ENCODE measurements at places on chromosomes 7 and 10.

GRCh38 chr7:52831321-52831720 lies 204.1 kb upstream of the POM121L12 start:
- no peak for DNase-seq

DNA sequence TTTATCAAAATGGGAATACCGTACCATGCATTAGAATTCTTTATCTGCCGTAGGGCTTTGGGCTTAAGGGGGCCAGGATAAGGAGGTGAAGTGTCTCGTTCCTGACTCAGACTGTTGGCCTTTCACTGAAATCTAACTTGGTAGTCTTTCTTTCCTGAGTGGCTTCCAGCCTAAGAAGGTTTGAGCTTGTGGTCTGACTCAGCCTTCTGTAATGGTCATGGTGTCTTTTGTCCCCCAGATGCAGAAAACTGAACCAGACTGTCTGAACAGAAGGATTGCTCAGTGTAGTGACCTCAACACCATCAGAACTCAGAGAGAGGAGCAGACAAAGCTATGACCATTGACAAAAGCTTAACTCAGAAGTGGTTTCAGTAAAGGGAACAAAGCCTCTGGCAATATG lies 39.5 kb downstream of the WNT2 start:
- DNase-seq: no peak

DNA sequence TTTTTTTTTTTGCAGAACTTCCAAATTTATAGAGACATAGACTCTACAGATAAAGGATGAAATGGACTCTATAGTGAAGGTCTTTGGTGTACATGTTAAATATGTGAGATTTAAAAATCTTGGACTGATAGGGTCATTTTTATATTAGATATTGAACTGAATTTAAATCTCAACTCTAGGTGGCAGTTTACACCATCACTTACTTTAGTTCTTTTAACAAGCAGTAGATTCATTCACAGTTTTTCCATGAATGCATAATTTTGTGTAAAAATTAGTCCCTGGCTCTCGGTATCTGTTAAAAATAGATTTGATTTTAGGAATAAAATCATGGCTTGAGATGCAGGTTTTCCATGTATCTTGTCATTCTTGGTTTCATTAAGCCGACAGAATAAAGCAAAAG lies 31.1 kb upstream of the SNX13 start:
- no peak for DNase-seq

DNA sequence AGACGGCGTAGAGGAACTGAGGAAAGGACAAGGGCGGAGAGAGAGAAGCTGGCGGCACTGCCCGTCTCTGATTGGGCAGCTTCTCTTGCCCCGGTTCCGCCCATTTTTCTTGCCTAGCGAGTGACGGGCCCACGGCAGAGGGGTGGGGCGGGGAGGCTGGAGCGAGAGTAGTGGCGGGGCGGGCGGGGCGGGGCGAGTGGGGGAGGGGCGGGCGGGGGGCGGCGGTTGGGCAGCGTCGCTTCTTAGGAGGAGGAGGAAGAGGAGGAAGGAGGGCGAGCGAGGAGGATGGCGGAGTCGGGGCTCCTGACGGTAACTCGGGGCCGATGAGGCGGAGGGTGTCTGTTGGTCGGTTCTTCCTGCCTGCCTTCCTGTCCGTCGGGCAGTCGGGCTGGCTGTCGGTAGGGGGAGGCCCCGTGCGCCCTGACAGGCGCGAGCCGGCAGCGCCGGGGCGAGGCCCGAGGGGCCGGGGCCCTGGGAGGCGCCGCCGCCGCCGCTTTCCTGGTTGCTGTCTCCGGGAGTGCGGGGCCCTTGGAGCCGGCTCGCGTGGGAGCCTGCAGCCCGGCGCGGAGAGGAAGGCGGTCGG lies at the start of gene SHOC2:
Gene SHOC2 (plus strand): TSS at position 256 of the 583 bp plus-strand sequence. CDS start 44,755 bp downstream, outside the sequence.
- DNase-seq: no peak

- DNase-seq: no peak
Measured at GRCh38 chr7:130153211-130153908, 51.8 kb downstream of the TMEM209 start.

- DNase-seq: no peak
Measured at GRCh38 chr7:84714765-84715164, 472.1 kb downstream of the SEMA3D start.

DNA sequence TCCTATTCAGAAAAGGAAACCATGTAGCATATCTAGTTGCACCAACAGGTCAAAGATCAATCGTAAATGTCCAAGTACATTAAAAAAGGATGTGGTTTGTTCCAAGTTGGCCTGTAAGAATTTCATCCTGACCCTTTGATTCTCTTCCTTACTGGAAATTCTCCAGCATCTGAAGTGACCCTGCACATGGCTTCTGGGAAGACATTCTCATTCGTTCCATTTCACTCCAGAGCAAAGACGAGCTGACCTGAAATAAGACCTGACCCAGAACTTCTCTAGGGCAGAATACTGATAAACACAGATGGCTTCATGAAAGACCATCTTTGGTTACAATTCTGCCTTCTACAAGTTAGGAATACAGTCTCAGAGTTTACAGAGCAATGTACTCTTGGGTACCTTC lies 39.8 kb downstream of the ASB4 start:
- no peak for DNase-seq

DNA sequence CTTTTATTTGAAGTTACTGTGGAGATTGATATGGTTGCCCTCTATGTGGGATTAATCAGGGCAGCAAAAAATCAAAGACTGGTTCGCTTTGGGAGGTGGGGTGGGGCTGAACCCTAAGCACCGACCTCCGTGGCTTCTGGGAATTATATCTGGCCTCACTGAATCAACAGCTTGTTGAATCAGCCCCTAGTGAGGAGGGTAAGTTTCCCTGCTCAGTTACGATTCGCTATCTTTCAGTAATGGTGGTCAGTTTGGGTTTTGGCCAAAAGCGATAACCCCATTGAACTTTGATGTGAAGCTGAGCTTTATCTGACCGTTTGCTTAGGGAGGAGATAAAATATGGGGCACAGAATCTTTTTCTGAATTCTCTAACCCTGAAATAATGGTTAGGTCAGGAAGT lies 16.6 kb upstream of the ARPC1A start:
- DNase-seq: no peak

DNA sequence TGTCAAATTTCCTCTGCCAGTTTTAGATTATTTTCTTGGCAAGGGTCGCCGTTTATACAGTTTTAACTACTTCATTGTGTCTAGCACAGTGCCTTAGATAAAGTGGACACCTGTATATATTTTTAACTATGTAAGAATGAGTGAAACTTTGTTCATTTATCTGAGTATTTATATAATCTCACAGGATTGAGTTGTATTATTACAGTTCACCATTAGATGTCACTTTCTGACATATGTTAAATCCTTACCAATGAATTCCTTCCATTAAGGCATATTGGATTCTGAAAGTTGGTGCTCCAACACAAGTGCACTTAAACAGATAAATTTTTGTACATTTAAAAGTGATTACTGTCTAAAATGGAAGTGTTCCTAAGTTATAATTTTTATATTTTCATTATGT lies 43.0 kb downstream of the ZMYND11 start:
- no peak for DNase-seq

- no peak for DNase-seq
Measured at GRCh38 chr10:9957351-9957750, 1060.3 kb upstream of the CELF2 start.

GRCh38 chr7:91551377-91552175 lies 287.3 kb downstream of the FZD1 start:
- no peak for DNase-seq

DNA sequence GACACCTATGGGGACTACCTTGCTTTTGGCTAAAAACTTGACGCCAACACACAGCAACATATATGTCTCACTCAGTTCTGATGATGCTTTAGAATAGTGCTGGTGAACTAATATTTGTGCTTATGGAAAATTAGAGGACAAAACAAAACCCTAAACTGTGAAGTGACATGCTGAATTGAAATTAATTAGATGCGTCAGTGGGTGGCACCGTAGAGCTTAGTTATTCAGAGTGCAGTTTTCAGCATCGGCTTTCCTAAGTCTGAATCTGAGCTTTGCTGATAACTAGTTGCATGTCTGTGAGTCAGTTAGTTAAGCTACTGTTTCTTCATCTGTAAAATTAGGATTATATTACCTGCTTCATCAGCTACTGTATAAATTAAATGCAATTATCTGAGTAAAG lies 245.0 kb upstream of the SORCS1 start:
- DNase-seq: no peak

- DNase-seq: no peak
Measured at GRCh38 chr10:71134732-71135211, 77.6 kb upstream of the UNC5B start.

- no peak for DNase-seq
Measured at GRCh38 chr7:127885843-127886242, 145.4 kb downstream of the LRRC4 start.

DNA sequence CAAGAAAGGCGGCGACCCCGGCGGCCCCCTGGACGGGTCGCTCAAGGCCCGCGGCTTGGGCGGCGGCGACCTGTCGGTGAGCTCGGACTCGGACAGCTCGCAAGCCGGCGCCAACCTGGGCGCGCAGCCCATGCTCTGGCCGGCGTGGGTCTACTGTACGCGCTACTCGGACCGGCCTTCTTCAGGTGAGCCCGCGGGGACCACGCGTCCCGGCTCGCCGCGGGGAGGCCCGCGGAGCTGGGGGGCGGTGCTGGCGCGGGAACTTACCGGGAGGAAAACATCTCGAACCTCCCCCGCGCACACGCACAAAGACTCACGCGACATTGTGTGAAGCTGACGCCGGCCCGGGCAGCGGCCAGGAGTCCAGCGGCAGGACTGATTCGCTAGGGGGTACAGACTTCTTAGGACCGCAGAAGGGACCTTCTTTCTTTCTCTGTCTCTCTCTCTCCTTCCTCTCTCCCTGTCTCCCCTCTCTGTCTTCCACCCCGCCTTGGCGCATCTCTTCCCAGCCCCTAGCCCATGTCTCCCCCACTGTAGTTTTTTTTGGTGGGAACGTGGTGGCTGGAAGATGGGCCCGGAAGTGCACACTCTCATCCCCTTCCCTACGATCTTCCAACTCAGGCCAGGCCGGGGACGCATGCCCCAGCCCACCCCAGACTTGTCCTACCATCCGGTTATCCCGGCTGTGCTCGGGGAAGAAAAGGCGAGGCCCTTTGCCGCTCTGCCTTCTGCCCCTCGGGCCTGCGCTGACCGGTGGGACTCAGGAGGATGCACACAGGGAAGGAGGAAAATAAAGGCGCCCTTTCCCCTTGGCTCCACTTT lies 1.2 kb downstream of the EN2 start:
- DNase-seq: no peak

GRCh38 chr10:4543938-4544533 lies 282.0 kb upstream of the AKR1E2 start:
- no peak for DNase-seq

- no peak for DNase-seq
Measured at GRCh38 chr7:999941-1000935, 17.3 kb downstream of the CYP2W1 start.

DNA sequence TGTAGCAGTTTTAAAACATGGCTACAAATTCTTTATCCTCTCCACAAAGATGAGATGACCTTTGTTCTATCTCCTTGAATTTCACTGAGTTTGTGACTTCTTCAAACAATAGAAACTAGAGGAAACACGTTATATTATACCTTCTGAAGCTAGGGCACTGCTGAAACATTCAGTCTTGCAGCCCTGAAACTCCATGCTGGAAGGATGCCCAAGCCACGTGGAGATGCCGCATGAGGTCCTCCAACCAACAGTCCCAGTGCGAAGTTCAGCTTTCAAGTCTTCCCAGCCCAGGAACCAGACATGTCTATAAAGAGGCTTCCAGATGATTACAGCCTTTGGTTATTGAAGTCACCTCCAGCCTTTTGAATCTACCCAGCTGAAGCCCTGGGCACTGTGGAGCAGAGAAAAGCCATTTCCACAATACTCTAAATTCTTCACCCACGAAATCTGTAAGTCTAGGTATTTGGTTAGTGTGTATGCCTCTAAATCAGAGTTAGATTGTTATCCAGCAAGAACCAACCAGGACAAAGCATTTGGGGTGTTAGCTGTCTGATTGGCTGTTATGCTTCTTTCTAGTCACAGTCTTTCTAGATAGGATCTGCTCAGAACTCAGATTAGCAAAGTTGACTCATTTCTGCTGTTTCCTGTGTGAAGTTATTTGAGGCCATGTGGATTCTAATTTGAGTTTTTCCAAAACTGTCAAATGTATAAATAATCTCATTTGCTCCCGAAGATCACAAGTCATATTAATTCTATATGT lies 186.5 kb upstream of the TMEM72 start:
- no peak for DNase-seq

GRCh38 chr10:35058134-35058533 lies 32.0 kb downstream of the CUL2 start:
- DNase-seq: no peak

DNA sequence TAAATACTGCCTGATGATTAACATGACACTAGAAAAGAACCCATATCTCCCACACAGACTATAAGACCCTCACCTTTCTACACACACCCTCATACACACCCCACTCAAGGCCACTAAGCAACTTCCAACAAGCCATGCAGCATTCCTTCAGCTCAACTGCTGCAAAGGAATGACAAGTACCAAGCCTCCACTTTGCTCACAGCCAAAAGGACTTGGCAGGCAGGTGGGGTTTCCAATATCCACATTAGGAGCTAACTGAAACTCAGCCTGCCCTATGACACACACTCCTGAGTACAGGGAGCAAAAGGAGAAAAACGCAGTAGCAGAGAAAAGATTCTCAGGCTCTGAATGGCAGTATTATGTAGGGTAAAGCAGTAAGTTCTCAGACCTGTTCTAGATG lies 13.4 kb downstream of the USP54 start:
- no peak for DNase-seq

DNA sequence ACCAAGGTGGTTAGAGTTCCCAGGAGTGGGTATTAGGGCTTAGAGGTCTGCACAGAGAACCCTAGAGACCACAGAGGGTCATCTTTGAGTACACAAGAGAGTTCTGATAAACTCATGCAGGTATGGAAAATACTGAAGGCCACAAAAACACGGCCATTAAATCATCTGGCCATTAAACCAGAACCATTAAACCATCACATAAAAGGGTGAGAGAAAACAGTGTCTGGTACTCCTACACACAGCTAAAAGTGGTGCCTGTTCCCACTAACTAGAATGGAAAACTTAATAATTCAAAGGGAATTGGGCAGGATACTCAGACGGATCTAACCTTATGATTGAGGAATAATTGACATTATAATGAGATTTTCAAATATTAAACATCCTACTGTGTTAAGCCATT lies 679.4 kb downstream of the TNS3 start:
- DNase-seq: no peak

DNA sequence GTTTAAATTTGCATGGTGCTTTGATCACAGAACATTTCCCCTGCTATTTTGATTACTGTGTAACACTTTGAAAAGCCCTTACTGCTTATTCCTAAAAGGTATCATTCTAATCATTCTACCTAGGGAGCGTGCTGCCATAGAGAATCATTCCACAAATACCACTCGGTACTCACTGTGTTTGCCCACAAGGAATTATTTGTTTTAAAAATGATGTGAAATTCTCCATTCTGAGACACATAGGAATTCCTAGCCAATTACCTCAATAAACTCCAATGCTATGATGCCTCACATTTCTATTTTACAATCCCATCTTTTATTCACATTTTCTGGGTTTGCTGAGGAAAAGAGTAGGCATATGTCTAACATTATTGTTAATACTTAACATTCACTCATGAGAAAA lies 16.2 kb upstream of the TES start:
- no peak for DNase-seq

- DNase-seq: no peak
Measured at GRCh38 chr10:46546591-46547540, 9.6 kb downstream of the GPRIN2 start.

- DNase-seq: no peak
Measured at GRCh38 chr10:72689660-72690059, 2.3 kb upstream of the MCU start.
